ENCODE measurements at places on chromosomes 11 and 22.
A peak's percentile ranks its signal among the peaks of the same experiment; 100 is the strongest.

DNA sequence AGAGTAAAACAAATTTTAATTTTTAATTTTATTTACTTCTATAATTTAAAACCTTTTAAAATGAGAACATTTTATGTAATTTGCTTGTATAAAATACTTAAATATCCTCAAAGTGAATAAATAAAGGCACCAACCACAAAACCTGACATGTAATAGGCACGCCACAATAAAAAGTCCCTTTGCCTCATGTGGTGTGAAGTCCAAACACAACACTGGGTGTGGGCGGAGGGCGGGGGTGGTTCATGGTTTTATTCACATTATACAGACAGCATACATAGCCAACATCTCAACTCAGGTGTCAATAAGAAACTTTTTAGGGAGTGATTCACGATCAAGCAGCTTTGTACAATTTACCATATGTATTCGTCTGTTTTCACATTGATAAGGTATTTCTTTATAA is 107.9 kb downstream of the ANO3 start:
- DNase-seq, result no peak

GRCh38 chr11:12417691-12418611 is 40.6 kb downstream of the PARVA start:
- no peak for DNase-seq

GRCh38 chr22:43343670-43344519 is 723 bp upstream of the SCUBE1 start:
- DNase-seq, result no peak

GRCh38 chr11:43467958-43468357 is 109.2 kb downstream of the TTC17 start:
- no peak for DNase-seq

- no peak for DNase-seq
These were observed 99.4 kb upstream of the PITPNB start for GRCh38 chr22:28018461-28018927.

GRCh38 chr11:58923300-58923788 is 15.9 kb upstream of the GLYATL1 start:
- no peak for DNase-seq

DNA sequence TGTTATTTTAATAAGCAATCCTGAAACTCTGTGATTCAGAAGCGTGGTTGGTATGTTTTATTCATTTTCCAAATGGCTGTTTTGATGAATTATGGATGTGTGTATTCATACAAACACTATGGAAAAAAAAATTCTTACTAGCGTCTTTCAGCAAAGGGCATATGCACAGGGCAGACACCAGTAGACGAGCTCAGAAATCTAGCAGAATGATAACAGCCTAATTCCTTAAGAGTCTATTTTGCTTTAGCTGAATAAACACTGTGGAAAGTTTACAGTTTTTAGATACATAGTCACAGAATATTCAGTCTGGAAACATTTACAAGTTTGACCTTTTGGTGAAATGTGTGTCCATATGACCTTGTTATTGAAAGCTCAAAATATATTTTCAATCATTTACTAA is 418.8 kb upstream of the LUZP2 start:
- no peak for DNase-seq

DNA sequence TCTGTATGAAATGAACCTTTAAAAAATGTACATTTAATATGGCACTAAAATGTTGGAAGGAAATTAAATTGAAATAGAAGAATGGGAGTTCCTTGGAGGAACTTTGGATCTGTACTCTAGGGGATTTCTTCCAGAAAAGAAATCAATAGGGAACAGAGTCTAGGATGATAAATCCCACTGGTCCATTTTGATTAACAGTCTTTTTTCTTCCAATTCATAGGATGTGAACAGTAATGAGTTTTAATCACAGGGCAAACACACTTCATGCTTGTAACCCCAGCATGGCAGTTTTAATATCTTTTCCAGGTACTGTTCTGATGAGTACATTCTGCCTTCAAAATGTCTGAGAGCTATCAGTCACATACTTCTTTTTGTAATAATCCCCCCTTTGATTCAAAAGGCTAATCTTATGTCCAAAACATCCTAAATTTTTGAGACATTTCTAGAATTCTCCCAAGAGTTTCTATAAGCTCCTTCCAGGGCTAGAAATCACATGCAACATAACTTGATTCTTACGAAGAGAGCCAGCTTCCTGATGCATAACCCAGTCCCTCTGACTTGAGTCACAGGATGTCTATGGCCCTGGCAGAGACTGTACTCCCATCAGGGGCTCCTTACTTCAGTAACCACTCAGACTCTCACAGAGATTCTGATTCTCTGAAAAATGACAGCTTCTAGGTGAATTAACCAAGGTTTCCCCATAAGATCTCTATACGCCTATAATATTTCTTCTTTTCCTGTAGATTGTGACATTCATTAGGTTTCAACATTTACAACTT is 112.9 kb downstream of the SLC36A4 start:
- DNase-seq, result no peak

- peak; percentile 69 for DNase-seq
These were observed 12.3 kb downstream of the STARD10 start for GRCh38 chr11:72781313-72782080.

DNA sequence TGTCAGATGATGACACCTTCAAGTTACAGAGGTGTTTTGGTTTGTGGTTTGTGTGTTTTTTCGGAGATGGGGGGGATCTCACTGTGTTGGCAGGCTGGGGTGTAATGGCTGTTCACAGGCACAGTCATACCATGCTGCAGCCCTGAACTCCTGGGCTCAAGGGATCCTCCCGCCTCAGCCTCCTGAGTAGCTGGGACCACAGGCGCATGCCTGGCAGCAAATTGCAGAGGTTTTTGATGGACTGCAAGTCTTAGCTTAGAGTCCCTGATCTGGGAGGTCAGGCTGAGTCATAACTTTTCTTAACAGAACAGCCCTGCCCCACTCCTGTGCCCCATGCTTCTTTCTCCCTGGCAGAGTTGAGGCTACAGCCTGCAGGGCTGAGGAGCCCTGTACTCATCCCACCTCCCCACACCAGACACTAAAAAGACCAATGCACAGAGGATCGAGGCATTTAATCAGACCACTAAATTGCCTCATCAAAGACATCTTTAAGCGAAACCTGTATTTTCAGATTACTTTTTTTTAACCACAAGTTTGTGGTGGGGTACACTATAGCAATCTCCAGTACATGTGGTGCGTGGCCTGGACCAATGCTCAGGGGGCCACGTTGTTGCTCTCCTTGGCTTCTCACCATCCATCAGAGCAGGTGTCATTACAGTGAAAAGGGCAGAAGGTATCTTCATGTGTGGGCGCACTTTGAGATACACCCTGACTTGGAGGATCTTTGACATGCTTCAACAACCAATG is 17.1 kb upstream of the ADORA2A start:
- no peak for DNase-seq

- DNase-seq, result no peak
These were observed 23.4 kb upstream of the KIRREL3 start for GRCh38 chr11:127023991-127024390.

- DNase-seq, result no peak
These were observed 13.7 kb downstream of the ELF5 start for GRCh38 chr11:34499719-34500500.

GRCh38 chr11:61270354-61271076 is 24.6 kb downstream of the VWCE start:
- no peak for DNase-seq

- DNase-seq, result no peak
These were observed 1.2 kb downstream of the KLHL35 start for GRCh38 chr11:75431533-75432525.

DNA sequence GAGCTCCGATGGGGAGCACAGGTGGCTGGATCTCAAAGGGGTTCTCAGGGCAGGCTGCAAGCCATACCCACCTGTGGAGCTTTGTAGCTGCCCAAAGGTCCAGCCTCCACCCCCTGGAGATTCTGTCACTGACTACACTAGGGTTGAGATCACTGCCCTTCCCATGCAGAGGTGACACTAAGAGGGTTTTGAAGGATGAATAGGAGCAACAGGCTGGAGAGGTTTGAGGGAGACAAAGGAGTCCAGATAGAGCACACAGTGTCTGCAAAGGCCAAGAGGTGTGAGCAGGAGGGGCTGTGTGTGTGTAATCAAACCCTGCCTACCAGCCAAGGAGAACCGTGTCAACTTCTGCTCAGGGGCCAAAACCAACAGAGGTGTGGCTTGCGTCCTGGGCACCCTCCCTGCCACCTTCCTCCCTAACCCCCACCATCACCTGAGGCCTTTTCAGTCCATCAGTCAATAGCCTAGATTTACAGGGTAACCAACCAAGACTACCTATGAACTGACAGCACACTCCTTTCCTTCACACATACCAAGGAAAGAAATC is 43.0 kb upstream of the WNT11 start:
- DNase-seq, result no peak

DNA sequence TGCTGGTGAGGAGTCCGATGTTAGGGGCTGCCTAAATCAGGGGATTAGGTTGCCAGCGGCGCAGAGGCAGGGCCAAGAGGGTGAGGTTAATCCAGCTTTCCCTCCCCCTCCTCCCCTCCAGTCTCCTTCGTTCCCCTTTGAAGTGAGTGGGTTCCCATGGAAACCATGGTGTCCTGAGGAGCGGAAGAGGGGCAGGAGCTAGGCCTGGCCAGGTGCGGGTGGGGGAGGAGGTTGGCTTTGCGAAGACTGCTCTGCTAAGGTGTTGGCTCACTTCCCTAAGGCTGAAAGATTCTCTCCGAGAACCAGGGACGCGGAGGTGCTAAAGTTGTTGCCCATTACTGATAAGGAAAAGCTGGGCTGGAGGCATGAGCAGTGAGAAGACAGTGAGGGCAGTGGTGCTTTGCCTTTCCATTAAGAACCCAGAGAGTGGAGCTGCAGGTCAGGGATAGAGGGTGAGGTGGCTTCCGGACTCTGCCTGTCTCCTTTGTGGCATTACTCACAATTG is 124.6 kb downstream of the FEZ1 start:
- DNase-seq, result no peak

GRCh38 chr11:120195601-120196320 is 15.1 kb upstream of the OAF start:
- DNase-seq, result no peak

GRCh38 chr11:9977554-9977953 is 313.7 kb downstream of the SWAP70 start:
- no peak for DNase-seq

- no peak for DNase-seq
These were observed 143.7 kb downstream of the SNX19 start for GRCh38 chr11:130772266-130773227.

DNA sequence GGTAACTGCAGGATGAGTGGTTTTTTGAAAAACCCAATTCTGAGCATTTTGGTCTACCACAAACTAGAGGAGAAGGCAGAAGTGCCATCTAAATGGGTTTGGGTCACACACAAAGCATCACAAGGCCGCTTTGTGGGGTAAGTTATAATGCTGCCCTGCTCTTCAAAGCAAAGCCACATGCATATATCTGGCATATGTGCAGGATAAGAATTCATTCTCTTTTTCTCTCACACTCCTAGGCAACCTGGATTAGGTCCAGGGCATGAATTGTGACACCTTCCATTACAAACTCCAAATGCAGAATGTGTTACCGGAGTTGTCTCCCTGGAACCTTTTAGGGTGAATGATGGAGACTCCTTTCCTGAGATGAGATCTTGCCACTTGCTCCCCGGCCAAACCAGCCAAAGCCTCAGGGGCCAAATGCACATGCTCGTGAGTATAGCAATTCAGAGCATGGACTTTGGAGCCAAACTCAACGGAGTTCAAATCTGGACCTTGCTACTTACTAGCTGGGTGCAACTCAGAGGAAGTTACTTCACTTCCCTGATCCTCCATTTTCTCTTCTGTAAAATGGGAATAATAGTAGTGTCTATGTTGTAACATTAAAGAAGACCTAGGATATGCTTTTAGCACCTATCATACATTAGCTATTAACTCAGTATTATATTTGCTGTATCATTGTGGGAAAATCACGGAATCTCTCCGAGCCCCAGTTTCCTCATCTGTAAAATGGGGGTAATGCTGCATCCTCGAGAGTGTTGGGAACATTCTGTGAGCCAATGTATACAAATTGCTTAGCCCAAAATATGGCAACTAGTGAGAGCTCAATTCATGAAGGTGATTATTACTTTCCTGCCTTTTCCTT is 96.6 kb downstream of the COMMD9 start:
- no peak for DNase-seq

GRCh38 chr22:40960145-40960544 is 9.0 kb downstream of the RBX1 start:
- DNase-seq, result no peak

DNA sequence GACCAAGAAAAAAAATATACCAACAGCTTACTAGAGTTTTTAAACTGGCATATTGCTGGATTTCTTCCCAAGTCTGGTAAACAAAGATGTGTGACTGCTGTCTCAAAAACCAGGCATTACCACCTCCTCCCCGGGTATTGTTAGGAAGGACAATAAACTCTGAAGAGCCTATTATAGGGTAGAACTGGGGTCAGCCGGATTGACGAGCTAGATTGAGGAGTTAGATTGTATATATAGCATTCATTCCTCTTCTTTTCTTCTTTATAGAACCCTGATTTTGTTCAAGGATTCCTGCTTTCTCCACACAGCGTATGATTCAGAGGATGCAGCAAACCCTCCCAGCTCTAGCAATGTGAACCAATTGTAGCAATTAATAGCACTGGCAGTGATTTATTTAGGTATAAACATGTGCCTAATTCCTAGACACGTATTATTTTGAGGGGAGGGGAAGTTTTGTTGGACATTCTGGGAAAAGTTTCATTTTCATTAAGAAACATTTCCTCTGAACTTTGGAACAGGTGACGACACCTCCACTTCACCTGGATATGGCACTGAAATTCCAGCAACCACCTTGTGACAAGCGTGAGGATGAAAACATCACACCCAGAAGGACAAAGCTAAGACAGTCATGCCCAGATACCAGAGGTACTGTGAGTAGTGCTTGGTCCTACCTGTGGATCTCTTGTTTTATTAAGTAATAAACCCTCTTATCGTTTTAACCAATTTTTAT is 679.4 kb upstream of the KIRREL3 start:
- DNase-seq, result no peak

GRCh38 chr11:71208011-71208774 is 44.2 kb downstream of the SHANK2 start:
- no peak for DNase-seq

DNA sequence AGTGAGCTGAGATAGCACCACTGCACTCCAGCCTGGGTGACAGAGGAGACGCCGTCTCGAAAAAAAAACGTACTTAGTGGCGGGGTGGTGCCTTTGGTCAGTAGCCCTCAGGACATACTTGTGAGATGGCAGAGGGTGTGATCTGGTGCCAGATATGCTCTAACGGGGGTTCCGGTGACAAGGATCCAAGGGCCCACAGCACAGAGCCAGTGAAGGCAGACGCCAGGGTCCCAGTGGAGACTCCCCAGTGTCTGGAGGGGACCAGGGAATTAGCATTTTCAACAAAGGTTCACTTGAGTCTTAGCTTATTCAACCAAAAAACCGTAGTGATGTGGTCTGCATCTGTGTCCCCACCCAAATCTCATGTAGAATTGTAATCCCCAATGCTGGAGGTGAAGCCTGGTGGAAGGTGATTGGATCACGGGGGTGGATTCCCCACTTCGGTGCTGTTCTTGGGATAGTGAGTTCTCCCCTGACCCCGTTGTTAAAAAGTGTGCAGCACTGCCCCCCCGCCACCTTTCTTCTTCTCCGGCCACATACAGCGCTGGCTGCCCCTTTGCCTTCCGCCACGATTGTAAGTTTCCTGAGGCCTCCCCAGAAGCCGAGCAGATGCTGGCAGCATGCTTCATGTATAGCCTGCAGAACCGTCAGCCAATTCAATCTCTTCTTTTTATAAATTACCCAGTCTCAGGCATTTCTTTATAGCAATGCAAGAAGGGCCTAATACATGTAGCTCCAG is 26.6 kb upstream of the OSBPL5 start:
- DNase-seq, result no peak

GRCh38 chr11:78022397-78023396 is at the start of gene KCTD14:
KCTD14 (minus strand) TSS chr11:78023276; CDS start chr11:78023249, 27 bp downstream.
- no peak for DNase-seq

Measured in CD4-positive, alpha-beta T cell treated with Interleukin-15 for 1 hour (primary cell).